ENCODE measurements at places on chromosomes 6 and 20.

DNA sequence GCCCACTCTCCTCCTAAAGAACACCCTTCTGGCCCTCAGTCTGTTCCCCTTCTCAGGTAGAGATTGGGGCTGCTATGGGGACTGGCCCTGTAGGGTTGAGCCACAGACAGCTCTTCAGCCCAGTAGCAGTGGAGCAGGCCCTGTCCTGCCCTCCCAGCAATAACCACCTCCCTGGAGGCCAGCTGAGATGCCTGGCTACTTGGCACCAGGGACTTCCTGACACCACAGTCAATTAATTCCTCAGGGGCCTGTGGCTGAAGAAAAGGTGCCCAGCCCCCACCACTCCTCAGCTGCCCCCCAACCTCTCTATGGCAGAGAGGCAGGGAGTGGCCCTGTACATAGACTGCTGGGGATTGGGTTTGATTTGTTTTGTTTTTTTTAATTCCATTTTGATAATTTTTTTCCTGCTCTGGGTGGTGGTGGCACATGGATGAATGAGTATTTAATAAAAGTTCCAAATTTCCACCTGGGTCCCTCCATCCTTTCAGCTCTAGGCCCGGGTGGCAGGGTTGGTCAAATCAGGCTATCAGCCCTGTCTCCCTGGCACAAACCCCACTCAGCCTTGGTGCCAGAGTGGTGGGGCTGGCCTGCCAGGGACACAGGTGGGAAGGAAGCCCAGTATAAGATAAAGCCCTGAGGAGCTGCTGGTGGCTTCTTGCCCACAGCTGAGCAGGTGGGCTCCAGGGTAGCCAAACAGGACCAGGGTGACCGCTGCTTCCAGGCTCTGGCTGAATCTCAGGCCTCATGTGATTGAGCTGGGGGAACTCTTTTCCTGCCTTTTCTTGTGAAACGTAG, 1.9 kb upstream of the DEF6 start:
- no peak for DNase-seq

DNA sequence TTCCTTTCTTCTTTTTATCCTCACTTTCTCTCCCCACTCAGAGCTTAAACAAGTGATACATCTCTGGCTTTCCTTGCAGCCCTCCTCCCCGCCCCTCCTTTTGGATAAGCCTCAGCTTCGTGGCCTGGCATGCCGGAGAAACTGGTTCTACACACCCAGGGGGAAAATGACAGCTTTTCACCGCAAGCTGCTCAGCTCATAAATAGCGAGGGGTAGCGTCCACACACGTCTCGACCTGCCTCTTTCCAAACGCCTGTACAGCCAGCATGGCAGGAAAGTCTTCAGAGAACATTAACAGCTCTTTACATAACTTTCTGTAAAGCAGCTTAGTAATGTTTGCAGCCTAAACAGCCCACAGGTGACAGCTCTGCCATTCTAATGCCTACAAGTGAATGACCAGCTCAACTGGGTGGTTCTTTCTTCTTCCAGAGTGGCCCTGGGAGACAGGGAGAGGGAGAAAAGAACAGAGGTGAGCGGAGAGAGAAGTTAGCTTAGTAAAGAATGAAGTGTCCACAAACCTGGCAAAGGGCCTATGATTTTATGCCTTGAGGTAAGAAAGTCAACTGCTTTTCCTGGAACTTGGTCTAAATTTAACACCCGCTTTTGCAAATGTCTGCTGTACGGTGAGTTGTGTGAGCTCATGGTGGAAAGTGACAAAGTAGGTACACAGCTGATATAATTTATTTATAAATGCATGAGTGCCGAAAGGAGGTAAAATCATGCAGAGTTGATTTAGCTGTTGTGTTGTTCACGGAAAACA, 251.5 kb downstream of the TFAP2A start:
- no peak for DNase-seq

GRCh38 chr20:63482021-63482587, 9.6 kb upstream of the KCNQ2 start:
- no peak for DNase-seq

DNA sequence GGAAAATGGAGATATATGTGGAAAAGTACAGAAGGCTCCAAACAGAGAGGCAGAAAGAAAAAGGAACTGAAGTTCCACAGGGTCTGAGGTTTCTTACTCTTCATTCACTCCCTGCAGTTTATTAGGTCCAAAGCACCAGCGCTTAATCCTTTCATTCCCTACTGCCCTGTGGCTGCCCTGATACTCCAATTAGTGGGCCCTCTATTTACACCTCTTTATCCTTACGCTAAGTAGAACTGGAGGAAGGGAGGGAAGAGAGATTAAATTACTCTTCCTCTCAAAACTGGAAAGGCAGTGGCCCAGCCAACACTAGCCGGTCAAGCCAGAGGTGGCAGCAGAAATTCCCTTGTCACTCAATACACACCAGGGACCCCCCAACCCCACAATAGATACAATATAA, 20.4 kb downstream of the TRERF1 start:
- no peak for DNase-seq
